Suppressor macrophage treated with lipopolysaccharide for 4 hours (primary cell): ENCODE measurements at places on chromosomes 4 and X.

DNA sequence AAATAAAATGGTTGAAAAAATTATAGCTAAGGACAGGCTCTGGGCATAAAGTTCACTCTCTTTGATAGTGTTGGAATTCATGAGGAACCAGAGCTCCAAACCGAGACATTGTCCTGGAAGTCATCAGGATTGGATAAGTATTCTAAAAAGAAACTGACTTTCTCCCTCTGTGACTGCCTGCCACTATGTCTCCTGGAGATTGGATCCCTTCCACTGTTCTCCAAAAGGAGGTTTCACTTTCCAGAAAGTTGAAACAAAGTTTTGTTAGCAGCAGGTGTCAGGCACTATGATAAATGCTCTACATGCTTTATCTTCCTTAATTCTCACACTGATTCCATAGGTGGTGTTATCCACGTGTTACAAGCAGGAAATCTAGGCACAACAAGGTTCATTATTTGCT lies 16.8 kb downstream of the BANK1 start:
- no peak for DNase-seq

- DNase-seq: no peak
These were observed 1.7 kb downstream of the NR0B1 start for GRCh38 chrX:30307466-30307865.

DNA sequence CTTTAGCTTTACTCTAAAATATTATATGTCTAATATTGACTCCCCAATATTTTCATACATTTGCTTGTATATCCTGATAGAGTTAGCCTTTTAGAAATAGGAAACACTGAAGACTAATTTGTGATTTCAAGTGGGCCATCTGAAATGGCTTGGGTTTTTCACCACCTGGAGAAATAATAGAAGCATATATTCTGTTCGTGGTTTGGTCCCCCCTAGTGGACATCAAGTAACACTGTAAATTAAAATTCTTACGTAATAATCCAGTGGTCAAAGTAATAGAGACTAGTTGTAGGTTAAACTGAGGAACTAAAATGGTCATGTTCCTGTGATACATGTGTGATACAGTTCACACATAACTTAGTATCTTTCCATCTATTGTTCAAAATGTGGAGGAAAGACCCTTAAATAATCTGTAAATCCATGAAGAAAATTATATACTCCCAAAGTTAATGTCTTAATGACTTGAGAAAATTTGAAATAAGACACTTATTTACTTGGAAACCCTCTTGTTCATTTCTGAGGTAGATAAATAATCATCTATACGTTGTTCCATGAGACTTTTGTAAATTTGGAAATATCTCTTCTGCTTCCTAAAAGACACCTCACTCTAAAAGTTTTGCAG lies 79.8 kb upstream of the SMARCAD1 start:
- peak; percentile 43 for DNase-seq

- no peak for DNase-seq
These were observed 23.5 kb upstream of the SPANXN4 start for GRCh38 chrX:143002206-143002605.

DNA sequence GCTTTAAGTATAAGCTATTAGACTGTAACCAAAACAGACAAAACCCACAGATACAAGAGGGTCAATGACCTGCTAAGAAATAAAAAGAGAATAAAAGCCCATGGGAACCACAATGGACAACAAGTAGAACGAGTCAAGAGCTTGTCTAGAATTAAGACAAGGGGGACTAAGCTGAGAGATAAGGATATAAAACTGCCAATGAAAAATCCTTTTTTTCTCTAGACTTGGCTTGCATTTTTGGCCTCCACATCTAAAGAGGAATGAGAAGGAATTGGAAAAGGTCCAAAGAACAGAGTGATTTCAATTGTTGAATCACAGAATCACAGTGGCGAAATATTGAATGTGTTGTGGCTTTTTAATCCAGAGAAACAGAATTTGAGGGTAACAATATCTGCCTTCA lies 135.7 kb downstream of the QDPR start:
- DNase-seq: no peak

DNA sequence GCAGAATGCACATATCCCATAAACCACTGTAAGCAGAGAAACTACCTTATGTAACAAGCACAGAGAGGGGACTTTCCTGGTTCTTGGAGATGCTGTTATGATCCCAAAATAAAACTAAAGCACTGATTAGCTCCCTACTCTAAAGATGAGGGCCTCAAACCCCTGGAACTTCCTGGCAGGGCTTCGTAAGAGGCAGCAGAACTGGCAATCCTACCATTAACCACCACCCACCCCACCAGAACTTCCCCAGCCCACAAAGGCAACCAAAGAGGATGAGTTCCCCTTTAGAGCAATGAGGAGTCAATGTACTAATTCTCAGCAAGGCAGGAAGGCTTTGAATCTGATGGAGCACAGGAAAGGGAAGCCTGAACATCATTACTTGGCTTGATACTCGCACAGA lies 436.5 kb upstream of the FRG1 start:
- peak; percentile 58 for DNase-seq

DNA sequence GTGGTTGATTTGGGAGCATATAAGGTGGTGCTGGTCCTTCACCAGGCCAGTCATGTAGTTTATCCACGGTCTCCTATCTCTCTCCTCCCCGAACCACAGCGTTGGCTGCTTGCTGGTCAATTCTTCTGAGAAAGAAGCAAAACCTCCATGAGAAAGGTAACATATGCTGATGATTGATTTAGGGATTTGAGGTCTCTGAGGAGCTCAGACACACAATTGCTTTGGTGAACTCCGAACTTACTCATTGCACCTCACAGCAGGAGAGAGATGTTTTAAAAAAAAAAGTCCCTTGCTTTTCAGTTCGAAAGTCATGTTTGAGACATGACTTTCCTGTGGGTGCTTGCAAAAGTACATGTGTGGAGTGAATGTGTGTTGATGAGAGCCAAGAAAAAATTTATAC lies 100.2 kb downstream of the TSPAN7 start:
- DNase-seq: no peak

GRCh38 chr4:151238477-151238876 lies 38.5 kb upstream of the PRSS48 start:
- no peak for DNase-seq

DNA sequence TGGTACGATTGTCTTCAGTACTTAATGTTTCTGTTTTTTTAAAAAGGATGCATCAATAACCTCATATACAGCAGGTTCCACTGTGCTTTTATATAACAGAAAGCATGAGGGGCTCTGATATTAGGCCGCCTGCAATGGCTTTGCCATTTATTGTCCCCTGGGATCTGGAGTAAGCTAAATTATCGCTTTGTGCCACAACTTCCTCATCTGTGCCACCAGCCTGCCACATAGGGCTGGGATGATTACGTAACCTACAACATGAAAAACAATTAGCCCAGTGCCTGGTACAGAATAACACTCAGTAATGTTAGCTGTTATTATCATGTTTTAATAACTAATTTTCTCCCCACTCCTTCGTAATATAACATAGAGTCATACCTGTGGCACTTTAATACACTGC lies 65.5 kb upstream of the TRIM2 start:
- peak; percentile 69 for DNase-seq

DNA sequence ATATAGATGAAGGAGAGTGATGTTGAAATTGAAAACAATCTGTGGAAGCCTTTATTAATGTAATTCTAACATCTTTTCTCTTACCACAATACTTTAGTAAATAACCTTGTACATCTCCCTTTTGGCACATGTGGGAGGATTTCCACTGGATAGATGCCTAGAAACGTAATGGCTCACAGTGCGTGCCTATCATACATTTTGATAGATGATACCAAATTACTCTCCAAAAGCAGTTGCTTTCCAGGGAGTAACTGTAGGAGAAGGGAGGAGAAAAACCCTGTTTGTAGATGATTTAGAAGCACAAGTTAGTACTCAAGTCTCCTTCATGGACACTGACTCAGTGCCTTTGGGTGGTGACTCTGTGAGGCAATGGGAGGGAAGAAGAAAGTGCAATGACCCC lies 476.3 kb downstream of the CCSER1 start:
- no peak for DNase-seq

DNA sequence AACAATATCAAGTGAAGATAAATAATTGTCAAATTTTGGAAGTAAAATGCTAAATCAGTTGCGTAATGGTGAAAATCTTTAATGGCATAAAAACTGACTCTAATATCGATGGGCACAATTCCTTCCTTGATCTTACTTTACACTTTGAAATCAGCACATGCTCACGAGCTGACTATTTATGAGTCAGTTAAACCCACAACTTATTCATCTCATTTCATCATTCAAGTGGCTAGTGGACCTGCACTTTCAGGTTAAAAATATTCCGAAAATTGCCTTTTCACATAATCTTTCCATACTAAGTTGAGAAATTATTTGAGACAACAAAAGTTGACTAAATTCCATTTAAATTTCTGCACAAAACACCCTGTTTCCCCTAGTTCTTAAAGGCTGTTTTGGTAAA lies 582.1 kb upstream of the TENM3 start:
- no peak for DNase-seq

- DNase-seq: no peak
These were observed 88.5 kb downstream of the PHKA2 start for GRCh38 chrX:18895189-18895951.

DNA sequence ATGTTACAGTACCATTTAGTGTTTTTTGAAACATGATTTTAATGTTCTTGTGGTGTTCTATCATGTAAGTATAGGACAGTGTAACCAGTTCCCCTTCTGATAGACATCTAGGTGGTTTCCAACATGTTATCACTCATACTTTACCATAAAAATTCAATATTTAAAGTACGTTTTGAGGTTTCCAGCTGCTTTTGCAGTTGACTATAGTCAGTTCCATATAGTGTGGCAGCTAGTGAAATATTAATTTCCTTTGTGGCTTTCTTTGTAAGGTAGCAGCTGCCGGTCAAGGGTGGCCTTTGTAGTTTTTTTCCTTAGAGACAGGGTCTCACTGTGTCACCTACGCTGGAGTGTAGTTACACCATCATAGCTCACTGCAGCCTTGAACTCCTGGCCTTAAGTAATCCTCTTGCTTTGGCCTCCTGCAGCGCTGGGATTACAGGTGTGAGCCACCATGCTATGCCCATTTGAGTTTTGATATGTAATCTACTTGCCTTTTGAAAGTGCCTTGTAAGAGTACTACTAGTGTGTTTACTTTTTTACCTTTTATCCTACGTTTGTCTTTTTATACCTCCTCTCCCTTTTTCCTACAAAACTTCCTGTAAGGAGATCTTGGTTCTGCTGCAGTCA lies 63.0 kb downstream of the ARHGAP10 start:
- no peak for DNase-seq
